ENCODE measurements at places on chromosomes 7 and 10.

GRCh38 chr10:43981696-43982095 is 333.0 kb upstream of the ZNF32 start:
- no peak for DNase-seq

DNA sequence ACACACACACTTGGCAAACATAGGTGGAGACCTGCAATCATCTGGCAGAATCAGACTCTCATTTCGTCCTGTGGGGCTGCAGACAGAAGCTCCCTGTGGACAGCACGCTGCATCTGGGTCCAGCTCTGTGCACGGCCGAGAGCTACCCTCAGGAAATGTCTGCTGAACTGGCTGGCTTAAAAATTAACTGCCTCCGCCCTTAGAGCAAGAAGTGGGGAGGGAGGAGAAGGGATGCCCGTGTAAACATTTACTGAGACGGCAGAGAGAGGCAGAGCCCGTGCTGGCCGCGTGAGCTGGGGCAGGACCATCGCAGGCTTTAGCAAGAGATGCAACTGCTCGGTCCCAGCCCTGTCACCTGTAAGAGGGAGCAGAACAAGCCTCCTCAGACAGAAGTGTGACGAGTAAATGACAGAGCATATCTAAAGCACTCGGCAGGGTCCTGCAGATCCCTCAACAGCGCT is 81.8 kb downstream of the TNS3 start:
- no peak for DNase-seq

DNA sequence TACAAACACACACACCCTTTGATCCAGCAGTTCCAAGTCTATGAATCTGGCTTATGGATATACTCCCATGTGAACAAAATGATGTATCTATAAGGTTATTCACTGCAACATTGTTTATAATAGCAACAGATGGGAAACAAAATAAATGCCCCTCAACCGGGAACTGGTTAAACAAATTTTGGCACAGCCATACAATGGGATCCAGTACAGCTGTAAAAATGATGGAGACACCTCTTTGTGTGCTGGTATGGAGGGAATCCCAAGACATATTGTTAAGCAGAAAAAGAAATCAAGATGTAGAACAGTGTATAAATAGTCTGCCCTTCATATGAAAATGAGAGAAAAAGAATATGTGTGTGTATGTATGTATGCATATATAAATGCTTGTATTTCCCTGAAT is 155.5 kb downstream of the SNX10 start:
- no peak for DNase-seq

GRCh38 chr7:32952876-32953275 is 4.4 kb upstream of the FKBP9 start:
- no peak for DNase-seq

DNA sequence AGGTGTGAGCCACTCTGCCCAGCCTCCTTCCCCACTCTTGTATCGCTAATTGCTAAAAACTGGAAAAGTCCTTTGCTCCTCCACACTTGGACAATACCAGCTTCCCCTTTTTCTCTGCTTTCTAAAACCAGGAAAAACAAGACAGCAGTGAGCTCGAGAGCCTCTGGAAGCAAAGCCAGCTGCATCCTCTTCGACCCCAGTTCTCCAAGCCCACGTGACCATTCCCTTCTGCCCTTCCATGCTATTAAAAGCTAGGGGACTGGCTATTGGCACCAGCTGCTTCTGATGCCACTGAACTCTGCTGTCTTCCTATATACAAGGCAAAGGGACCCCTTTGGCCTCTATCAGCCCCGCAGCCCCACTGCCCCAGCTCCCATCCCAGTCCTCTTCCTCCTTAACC is 92.2 kb downstream of the SPDYE5 start:
- no peak for DNase-seq

- peak; percentile 45 for DNase-seq
These were observed 43.5 kb downstream of the PRTFDC1 start for GRCh38 chr10:24908793-24909423.

- peak; percentile 69 for DNase-seq
These were observed 63.7 kb downstream of the PROSER2 start for GRCh38 chr10:11886851-11887250.

DNA sequence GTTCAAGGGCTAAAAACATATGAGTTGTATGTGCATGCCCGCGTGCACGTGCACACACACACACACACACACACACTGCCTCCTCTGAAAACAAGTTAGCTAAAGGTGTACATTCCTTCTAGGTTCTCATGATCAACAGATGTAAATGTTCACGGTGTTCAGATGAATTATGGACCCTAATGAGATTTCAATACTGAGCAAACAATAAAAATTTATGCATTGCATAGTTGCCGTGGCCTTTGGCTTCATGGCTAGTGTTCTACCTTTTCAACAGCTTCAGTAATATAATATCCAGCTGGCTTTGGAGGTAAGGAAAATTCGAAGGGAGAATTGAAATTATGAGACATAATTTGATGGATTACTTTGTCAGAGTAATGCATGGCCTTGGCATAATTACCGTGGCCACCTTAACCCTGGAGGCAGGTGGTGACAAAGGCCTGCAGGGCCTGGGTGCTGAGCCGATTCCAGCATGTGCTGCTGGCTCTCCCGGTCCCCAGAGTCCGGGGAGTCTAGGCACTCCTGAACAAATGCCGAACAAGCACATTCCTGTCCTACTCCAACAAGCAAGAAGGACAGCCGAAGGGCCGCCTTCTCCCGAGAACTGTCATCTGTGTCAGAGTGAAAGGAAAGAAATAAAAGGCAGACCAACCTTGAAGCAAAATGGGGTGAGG is 166.6 kb upstream of the TCF7L2 start:
- no peak for DNase-seq

DNA sequence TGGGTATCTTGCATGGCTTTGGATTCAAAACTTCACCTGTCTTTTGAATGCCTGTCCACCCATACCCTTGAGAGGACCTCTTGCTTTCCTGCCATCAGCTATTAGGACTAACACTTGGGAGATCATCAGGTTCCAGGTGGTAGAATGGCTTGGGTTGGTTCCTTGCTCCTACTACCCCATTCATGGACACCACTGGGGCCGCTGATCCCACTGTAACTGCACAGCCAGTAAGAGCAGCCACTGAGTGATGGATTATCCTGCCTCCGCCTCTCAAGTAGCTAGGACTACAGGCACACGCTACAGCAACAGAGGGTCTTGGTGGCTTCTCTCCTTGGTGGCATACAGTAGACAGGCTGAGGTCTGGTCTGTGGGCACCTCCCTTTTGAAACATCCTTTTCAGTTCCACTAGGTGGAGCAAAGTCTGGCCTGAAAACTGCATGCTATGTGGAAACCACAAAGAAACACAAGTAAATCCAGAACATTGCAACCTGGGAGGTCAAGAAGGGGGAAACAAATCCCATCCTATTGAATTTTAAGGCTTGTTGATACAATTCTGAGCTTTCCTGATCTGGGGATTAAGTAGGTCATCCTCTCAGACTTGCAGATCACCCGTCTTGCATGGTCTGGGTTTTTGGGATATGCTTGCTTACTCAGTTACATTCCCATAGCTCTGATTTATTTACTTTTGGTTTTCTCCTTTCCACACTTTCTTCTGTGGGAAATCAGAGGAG is 9.4 kb downstream of the WBP1L start:
- DNase-seq, result no peak

DNA sequence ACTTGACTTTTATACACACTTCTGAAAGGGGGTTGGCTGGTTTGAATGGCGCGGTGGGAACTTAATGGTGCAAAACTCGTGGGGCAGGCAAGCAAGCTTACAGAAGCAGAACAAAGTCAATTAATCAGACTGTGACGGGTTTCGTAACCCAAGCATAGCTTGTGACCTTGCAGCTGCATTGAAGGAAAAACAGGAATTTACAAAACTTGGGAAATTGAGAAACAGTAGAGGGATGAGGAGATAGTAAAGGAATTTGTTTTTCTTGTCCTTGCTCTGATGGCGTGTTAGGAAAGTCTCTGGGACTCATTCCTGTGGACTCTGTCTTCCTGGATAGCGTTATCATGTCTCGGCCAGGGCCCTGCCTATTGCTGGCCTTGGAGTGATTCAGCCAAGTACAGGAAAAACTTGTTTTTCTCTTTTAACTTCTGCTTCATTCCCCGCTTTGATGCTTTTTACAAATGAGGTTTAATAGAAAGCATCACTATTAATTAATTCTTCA is 220.0 kb upstream of the KCND2 start:
- peak; percentile 20 for DNase-seq

GRCh38 chr10:112779025-112779770 is 170.8 kb upstream of the TCF7L2 start:
- peak; percentile 13 for DNase-seq

- DNase-seq, result no peak
These were observed 14.1 kb downstream of the FXYD4 start for GRCh38 chr10:43385412-43386004.

DNA sequence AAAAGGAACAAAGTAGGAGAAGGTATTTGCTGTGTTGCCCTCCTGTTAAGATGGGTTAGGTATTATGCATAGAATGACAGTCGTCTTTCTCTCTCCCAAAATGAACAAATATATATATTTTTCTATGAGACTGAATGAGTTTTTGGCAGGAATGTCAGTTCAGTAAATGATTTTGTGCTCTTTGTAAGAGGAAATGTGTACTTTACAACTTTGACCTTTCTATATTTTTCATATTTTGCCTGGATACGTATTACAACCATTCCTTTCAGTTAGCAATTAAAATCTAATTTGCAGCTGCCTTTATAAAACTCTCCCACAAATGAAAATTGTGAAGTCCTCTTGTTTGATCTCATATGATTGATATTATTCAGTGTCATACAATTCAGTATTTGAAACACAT is 336.6 kb upstream of the MEOX2 start:
- no peak for DNase-seq

DNA sequence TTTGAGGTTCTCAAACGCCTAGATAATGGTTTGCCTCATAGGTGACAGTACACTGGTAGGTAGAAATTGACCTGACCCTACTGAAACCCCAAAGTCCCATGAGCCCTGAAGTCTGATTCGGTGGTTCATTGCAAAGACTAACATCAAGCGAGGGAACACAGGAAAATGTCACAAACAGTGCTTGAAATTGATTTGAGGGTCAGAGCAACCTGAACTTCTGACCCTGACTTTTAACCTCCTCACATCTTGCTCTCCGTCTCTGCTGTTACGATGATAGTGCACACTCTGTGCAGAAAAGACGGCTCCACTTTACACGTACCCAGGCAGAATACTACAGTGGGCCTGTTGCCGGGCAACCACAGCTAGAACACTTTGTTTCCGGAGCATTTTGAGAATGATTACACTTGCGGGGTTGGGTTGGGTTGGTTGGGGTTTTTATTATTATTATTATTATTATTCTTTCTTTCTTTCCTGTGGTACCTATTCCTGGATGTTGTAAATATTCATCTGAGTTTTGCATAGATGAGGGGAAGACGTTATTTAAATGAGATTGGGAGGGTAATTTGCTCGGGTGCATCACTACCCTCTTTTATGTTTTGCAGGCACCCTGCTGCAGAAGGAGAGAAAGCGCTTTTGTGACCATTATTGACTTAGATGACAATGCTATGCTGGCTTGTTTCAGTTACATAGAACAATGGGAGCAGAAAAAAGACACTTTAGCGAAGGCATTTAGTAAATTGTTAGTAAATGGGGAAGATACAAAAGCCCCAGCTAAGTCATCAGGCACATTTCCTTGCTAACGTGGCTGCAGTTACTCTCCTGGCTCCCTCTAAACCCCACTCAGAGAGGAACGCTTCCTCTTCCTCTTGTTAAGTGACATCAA is 438.1 kb upstream of the NRP1 start:
- no peak for DNase-seq

DNA sequence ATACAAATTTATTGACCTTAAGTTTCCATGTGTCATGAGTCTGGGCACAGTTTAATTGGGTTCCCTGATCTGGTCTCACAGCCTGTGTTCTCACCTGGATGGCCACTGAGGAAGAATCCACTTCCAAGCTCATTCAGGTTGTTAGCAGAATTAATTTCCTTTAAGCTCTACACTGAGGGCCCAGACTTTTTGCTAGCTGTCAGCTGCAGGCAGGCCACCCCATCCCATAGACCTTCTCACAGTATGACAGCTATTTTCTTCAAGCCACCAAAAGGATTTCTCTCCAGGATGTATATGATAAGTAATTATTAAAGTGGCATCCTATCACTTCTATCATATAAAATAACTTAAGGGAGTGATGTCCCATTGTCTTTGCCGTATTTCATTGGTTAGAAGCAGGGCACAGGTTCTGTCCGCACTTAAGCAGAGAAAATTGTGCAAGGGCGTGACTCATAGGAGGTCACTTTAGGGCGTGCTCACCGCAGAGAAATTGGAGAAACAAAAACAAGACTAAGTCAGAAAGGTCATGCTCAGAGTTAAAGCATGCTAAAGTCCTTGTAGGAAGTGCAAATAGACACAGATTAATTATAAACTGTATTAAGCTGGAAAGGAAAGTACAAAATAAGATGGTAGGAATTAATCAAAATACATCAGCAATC is 109.9 kb downstream of the AHR start:
- peak; percentile 93 for DNase-seq

DNA sequence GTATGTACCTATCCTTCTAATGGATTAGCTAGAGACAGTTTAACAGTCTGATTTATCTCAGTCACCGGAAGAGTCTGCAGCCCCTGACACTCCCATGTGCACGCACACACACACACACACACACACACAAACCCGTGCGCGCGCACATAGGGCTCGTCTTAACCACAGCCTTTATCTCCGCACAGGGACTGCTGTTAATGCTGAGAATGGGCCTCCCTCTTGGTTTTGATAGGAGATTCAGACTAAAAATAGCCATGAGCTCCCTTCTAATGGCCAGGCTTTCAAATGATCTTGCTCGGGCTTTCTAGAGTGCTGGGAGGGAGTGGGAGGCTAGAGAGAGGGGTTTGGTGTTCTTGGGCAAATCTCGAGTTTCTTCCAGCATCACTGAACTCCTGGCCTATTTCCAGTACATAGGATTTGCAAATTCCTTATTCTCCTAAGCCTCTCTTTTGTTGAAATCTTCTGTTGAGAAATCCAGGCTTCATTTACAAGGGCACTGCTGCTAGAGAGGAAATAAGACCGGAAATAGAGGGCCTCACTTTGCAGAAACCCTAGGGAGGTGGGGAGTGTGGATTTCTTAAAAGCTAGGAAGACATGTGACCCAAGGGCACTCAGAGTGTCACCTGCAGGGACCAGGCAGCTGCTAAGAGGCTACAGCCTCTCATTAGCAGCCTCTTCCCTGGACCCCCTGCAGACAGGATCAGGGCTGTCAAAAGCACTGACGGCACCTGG is 2.4 kb downstream of the TMEM72 start:
- DNase-seq, result no peak

GRCh38 chr7:77537778-77538280 is 734 bp downstream of the PTPN12 start:
- DNase-seq, result peak; percentile 49

DNA sequence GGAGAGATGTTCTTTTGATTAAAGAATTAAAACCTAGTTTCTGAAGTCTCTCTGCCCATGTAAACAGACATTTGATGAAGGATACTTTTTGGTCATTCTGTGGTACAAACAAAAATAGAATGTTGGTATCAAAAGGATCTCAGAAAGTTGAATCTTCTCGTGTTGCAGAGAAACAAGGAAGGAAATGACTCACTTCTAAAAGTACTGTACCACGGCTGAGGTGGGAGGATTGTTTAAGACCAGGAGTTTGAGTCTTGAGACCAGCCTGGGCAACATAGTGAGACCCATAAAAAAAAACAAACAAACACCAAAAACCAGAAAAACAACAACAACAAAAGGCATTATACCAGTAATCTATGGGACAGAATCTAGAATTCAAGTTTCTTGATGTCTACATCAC is 69.7 kb downstream of the PRSS58 start:
- DNase-seq, result no peak
